ENCODE measurements at places on chromosomes 6 and 20.

DNA sequence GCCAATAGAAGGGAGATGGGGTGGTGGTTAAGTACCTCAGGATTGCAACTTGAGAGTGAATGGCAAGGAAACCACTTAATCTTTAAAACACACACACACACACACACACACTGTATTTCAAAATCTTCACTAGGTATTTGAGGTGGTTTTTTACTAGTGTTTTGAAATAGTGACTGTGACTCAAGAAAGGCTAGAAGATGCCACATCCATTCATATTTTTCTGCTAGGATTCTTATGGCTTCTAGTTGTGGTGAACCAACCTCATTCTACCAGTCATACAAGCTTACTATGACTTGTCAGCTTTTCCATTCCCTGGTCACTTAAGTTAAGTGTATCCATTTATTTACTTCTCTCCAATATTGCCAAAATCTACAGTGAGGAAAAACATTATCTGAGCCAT is 519.4 kb upstream of the JAG1 start:
- DNase-seq: no peak

GRCh38 chr20:39291301-39291700 is 329.2 kb downstream of the DHX35 start:
- no peak for DNase-seq

- DNase-seq: no peak
Measured at GRCh38 chr6:43089874-43090558, 13.9 kb downstream of the PTK7 start.

GRCh38 chr6:6681075-6681849 is 92.7 kb downstream of the LY86 start:
- no peak for DNase-seq

DNA sequence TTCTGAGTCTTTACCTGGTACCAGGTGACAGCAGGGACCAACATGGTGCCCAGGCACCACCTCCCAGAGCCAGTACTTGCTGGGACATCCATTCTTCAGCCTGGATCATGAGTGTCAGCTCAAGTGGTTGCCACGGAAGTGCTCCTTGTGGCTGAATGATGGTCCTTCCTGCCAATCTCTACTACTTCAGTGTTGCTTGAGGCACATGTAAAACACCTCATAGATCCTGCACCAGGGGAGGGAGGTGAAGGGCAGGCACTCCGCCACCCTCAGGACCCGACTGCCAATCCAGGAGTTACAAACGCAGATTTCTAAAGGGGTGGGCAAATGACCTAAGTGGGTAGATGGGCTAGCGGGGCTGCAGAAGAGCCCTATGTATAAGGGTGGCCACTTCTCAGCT is 226.0 kb downstream of the PREX1 start:
- DNase-seq: no peak

DNA sequence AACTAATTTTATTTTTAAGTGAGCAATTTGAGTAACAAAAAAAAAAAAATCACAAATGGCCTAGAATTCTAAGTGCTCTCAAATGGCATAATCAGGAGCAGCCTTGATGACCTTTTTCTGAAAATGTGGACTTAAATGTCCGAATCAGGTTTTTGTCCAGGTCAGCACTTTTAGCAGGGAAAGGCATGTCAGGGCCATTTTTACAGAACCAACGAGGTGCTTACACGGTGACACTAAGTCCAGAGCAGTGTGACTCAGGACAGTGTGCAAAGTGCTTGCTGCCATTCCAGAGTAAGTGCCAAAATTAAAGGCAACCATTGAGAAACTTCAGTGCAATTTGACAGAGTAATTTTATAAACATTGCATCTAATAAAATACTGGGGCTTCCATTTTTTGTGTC is 127.8 kb downstream of the KIF16B start:
- no peak for DNase-seq

DNA sequence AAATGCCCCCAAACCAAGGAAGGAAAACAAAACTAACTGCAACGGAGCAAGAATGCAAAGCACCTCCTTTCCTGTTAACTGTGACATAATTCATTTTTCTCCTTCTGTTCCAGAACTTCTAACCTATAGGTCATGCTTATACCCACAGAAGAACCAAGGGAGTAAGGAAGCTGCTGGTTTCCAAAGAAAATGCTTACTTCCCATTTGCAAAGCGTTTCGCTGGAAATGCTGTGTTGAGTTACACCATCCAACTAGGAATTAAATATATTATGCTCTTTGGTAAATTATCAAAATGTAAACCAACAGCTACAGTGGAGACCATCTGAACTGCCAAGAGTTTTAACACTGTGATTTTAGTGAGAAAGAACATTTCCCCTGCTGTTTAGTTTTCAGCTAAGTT is 42.9 kb downstream of the ATXN1 start:
- DNase-seq: no peak

DNA sequence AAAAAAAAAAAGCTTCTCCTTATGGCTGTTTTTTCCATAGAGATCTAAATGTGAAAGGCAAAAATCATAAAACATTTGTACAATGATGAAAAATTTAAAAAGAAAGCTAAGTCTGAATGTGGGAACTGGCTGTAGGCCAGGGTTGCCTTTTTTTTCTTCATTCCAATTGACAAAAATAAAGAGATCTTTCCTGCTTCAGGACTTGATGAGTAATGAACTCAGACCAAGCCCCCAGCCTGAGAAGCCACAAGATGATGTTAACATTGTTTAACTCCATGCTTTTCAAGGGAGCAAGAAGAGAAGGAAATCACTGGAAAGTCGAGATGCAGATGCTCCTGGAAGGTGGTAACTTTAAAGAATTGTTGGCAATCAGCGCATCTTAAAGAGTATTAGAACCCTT is 41.4 kb downstream of the TRMT6 start:
- DNase-seq: no peak

DNA sequence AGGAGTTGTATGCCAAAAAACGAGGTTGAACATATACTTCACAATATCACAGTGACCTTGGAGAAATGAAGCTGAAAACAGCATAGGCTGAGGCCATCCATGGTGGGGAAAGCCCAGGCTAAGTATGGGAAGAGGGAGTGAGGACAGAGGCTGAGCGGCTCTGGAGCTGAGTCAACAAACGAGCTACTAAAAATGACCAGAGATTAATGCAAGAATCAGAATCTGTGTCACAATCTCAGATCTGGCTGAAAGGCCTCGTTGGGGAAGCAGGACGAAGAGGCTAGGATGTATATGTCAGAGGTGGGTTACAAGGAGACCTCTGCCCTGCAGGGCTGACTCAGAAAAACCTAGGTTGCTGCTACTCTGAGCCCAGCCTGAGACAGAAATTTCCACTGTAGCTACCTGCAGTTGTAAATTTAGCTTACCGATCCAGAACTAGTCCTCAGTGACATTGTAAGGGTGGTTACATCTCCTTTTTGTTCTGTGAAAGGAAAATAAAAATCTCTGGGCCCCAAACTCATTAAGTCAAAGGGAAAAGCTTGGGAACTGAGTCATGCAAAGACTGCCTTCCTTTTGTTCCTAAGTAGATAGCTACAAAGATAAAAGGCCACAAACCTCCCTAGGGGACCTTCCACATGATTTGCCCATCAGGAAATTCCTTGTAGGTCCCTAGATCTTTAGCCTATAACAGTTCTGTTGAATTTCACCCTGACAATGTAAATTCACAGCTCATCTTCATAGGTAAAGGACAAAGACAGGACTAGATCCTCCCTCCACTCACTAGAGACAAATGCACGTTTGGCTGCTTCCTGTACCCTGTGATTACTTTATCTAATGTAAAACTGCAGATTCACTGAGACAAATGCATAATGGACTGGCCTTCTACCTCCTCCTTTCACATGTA is 8.5 kb upstream of the TUBB2A start:
- no peak for DNase-seq

- no peak for DNase-seq
Measured at GRCh38 chr20:47228654-47229053, 127.8 kb downstream of the ZMYND8 start.
